ENCODE measurements at places on chromosomes 3 and 15.

DNA sequence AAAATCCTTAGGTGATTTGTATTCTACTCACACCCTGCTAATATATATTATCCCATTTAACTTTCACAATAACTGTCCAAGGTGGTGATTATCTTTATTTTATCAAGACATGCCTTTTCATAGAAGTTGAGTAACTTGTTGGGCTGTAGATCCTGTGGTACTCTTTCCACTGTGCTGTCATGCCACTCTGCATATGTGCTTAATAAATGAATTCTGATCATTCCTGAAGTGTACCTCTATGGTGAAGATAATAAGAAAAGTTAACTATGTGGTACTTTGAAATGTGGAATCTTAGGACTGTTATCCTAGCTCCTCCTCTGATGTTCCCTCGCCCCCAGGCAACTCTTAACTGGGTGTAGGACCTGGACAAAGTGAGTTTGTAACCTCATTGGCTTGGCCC is 5.2 kb downstream of the SNRK start:
- DNase-seq, result no peak

DNA sequence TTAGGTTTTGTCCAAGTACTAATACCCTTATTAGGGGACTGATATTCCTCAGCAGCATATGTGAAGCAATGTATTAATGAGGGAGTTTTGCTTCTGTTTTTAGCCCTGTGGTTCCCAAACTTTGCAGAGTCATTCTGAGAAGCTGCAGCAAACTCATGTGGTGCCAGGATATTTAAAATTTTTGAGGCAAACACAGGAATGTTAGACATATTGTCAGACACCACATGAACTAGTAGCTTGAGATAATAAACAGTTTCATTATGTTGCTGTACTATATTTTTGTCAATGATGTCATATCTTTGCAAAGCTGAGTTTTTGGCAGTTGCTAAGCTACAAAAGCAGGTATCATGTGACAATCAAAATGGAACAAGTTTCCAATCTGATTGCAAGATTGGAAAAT is 36.6 kb downstream of the ATP6V1A start:
- DNase-seq, result peak; percentile 36

GRCh38 chr3:141328286-141329166 is 39.8 kb upstream of the ZBTB38 start:
- DNase-seq, result no peak

- no peak for DNase-seq
Observed at GRCh38 chr3:87072446-87072845, 81.5 kb upstream of the VGLL3 start.

Data from umbilical cord (tissue), 2 donors.